ENCODE measurements at places on chromosomes 1 and 21.

DNA sequence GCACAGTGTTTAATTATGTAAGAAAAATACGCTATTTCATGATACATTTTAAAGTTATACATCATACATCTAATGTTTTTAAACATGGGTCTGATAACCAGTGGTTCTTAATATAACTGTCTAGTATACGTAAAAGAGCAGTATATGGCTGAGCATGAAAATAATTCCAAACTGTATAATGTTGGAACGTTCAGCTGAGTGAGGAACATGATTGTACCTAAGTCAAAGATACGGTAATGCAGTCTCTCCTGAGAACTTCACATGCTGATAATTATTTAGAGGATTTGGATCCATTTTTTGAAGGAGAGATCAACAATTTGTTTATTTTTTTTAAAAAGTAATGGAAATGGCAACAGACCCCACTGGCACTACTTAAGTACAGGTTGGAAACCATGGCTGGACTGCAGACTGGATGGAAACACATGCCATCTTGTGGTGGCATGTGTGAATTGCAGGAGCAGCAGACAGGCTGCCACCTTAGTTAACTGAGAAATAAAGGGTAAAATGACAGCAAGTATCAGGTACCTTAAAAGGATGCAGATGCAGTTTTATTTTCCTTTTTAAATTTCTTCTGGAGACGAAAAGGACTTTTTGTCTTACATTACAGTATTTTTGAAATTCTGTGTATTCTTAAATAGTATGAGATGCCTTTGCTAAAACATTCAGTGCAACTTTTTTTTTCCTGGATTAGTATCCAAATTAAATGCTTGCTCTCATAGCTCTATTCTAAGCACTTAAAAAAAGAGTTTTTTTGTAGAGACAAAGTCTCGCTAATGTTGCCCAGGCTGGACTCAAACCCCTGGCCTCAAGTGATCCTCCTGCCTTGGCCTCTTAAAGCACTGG is 73.8 kb downstream of the MTR start:
- peak; percentile 13 for DNase-seq

DNA sequence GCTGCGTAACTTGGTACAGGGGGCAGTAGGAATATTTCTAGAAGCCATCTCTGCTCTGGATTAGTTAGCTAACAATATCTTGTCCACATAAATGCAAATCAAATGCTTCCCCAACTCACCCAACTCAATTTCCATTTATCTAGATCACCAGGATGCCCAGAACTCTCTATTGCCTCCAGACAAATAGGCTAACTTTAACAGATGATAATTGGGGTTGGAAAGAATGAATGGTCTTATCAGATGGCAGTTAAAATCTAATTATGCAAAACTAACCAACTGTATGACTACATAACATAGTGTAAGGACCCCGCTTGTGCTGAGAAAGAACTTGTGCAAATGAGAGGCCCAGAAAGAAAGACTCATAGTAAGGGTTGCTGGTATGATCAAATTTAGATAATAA is 1024.8 kb downstream of the PLA2G4A start:
- no peak for DNase-seq

- no peak for DNase-seq
These were observed 51.7 kb upstream of the ACADM start for GRCh38 chr1:75672528-75673393.

DNA sequence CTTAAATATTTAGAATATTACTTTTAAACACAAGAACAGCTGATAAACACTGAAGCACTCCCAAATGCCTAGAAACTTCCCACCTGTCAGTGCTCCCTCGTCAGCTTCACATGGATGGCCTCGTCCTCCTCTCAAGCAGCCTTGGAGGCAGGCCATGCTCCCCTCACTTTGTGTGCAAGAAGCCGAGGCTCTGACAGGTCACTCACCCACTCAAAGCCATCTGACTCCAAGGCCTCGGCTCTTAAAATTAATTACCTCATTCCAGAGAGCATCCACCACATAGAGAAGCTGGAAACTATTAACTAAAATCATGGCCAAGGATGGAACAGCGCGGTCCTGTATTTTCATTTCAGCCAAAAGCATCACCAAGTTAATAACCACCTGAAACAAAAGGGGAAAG is 17.8 kb downstream of the LBR start:
- no peak for DNase-seq

- DNase-seq: no peak
These were observed 29.0 kb downstream of the MRPL39 start for GRCh38 chr21:25578056-25578961.

DNA sequence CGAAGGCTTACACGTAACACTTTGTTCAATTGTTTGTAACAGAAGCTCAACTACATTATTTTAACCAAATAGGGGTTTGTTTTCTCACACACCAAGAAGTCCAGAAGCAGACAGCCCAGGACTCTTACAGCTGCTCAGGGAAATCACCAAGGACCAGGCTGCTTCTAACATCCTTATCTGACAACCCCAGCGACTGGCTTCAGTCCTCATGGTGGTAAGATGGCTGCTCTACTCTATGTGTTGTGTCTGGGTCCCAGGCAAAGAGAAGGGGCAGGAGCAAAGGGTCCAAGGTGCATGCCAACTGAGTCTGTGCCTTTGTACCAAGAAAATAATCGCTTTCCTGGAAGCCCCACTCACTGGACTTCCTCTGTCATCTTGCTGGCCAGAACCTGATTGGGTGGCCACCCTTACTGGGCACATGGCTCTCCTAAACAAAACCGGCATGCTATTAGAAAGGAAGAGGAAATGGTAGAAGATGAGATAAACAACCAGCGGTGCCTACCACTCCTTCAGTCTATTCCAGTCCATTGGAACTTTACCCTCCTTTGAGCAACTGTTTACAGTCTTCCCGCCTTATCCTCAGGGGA is 34.1 kb upstream of the LRRC8D start:
- no peak for DNase-seq

DNA sequence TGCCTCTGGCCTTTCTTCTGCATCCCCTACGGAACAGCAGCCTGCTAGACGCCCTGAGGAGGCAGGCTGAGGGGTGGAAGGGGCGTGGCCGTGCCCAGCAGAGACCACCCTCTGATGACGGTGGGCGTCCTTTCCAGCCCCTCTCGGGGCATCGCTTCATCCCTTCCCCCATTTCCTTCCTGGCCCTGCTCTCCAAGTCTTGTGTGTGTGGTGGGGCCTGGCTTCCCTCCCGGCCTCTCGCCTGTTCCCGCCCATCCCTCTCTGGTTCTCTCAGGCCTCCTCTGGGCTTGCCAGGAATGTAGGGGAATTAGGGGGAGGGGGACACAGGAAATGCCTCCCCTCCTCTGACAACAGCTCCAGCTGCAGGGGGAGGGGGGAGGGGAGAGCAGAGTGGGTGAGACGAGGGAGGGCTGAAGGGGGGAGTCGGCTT is 51.1 kb downstream of the SKI start:
- no peak for DNase-seq

DNA sequence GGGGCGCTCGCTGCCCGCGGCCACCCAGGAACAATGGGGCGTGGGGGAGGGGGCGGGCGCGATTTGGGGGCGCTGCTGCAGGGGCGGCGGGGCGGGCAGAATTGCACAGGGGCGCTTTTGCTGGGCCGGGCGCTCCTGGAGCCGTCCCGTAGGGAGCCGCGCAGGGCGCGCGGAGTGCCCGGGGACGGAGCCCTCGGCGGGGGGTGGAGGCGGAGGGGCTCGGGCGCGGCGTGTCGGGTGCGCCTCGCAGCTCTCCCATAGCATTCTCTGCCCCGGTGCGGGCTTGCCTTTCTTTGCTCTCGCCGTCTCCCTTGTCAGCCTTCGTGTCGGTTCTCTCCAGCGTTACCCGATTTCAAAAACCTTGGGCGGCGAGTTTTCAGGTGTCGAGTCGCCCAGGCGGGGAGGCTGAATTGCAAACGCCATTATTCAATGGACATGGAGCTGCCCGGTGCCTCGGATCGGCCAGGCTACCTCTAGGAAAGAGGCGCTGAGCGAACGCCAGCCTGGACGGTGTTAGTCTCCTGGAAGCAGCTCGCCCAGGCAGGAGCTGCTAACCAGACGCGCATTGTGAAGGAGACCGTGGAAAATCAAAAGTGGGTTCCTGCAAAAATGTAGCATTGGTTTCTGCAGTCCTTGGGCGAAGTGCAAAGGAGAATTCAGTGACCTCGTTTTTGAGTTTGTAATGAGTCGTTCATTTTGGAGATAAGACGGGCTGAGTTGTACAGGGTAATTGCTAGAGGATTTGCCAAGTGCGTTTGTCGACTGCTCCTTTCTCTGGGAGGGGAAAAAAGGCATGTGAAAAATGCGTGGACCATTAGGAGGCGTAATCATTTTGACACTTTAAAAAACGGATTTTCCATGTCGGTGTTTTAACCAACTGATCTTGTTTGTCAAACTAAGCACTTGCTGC is 626 bp downstream of the CXADR start:
- peak; percentile 52 for DNase-seq

DNA sequence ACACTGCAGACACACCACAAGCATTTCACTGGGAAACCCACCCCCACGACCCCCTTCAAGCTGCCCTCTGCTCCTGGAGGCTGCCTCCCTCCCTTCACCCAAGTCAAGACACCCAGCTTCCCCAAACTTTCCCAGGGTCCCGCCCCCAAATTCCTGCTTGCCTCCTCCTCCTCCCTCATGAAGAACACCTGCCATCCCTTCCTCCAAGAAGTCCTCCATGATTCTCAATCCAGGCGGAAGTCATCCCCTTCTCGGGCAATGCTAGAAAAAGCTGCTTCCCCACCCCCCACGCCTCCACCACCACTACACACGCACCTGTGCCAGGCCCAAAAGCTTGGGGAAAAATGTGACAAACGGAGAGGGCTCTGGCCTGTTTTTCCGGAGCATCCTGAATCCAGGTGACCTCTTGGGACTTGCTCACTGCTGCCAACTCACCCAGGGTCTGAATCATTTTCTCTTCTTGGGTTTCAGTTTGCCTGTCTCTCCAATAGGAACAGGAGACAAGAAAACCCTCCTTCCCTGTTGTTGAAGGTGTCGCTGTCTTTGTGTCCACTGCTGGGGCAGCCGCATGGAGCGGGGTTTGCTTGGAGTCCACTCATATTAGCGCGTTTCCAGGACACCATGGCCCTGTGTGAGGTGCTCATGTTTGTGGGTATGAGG is 101.0 kb upstream of the CASZ1 start:
- DNase-seq: no peak

GRCh38 chr1:64790832-64791487 is 46.1 kb downstream of the RAVER2 start:
- DNase-seq: no peak

- DNase-seq: no peak
These were observed 154.6 kb downstream of the PCNX2 start for GRCh38 chr1:233140974-233141373.

GRCh38 chr1:63886340-63886739 is 112.5 kb downstream of the ROR1 start:
- DNase-seq: no peak

- no peak for DNase-seq
These were observed 18.1 kb downstream of the KCNQ4 start for GRCh38 chr1:40801742-40802077.

GRCh38 chr1:60865166-60865565 is 217.2 kb upstream of the NFIA start:
- DNase-seq: no peak

DNA sequence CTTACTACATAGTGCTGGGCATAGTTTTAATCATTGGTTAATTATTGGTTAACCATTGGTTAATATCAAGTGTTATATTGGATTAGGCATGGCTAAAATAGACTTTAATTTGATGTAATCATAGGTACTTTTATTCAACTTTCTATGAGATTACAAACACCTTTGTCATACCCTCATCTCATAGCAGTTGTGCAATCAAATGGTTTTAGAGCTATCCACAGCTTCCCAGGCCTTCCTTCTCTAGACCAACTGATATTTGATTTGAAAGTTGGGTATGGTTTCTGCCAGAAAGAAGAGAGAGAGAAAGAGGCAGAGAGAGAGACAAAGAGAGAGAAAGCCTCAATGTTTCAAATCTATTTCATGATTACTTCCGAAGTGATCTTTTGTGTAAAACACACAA is 9.6 kb upstream of the RGS1 start:
- no peak for DNase-seq

- no peak for DNase-seq
These were observed 15.1 kb downstream of the SGIP1 start for GRCh38 chr1:66549017-66549416.

DNA sequence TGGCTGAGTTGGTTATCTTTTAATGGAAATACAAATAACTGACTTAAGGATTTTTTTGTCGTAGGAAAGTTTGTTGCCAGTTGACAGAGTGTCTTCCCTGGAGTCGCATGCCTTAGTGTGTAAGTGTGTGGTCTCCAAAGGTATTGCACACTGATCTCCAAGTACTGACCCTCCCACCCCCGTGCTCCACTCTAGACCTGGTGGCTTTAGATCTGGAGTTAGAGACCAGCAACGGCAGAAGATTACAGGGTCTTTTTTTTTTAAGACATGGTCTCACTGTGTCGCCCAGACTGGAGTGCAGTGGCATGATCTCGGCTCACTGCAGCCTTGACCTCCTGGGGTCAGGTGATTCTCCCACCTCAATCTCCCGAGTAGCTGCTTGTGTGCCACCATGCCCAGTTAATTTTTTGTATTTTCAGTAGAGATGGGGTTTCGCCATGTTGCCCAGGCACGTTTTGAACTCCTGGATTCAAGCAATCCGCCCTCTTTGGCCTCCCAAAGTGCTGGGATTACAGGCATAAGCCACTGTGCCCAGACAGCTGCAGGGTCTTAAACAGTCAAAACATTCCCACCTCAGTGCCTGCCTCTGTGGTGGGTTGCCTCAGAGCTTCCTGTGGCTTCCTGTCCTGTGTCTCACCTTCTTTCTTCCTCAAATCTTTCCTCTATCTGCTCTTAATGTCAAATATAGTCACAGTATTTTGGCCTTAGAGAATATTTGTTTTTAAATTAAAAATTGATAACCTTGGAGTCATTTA is 6.9 kb downstream of the TRAPPC10 start:
- DNase-seq: no peak

- DNase-seq: no peak
These were observed 49.1 kb upstream of the SCMH1 start for GRCh38 chr1:41291195-41291594.

- DNase-seq: no peak
These were observed 69.2 kb upstream of the WLS start for GRCh38 chr1:68301471-68302001.

- DNase-seq: no peak
These were observed 155.1 kb downstream of the FGGY start for GRCh38 chr1:59452026-59452425.

DNA sequence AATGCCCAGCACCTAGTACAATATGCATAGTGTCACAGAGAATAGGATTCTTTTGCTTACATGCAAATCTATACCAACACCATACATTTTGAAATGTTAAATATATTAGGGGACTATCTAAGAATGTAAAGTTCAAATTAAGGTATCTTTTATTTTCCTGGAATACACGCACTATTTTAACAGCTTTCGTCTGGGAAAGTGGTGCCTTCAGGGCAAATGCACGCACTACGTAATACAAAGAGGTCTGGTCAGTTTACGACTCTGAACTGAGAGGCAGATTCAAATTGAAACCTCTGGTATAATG is 931 bp downstream of the FUBP1 start:
- no peak for DNase-seq

GRCh38 chr1:185720633-185721272 is 13.4 kb upstream of the HMCN1 start:
- peak; percentile 35 for DNase-seq

DNA sequence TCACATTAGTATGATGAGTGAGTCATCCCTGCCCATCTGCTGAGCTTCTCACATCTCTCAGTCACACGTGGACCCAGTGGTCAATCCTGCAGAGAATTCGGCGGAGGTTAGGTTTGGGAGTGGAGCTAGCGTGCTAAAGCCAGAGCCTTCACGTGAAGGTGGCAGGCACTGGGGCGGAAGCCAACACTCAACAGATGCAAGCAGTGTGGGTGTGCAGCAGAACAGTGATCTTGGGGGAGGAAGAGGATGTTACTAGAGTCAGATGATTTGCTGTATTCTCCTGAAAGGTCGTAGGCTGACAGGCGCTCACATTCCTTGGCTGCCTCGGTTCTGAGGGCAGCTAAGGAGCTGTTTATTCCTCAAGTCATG is 6.7 kb downstream of the C1orf115 start:
- DNase-seq: no peak

All from NCI-H1092 treated with DMSO at 0.1 percent for 48 hours (cell line).